ENCODE measurements at places on chromosomes 6 and 20.

- no peak for DNase-seq
These were observed 146.2 kb downstream of the ID4 start for GRCh38 chr6:19983374-19983773.

- no peak for DNase-seq
These were observed 3.2 kb downstream of the FOXC1 start for GRCh38 chr6:1612974-1613306.

GRCh38 chr6:68633972-68634725 lies 933 bp upstream of the ADGRB3 start:
- DNase-seq = no peak

DNA sequence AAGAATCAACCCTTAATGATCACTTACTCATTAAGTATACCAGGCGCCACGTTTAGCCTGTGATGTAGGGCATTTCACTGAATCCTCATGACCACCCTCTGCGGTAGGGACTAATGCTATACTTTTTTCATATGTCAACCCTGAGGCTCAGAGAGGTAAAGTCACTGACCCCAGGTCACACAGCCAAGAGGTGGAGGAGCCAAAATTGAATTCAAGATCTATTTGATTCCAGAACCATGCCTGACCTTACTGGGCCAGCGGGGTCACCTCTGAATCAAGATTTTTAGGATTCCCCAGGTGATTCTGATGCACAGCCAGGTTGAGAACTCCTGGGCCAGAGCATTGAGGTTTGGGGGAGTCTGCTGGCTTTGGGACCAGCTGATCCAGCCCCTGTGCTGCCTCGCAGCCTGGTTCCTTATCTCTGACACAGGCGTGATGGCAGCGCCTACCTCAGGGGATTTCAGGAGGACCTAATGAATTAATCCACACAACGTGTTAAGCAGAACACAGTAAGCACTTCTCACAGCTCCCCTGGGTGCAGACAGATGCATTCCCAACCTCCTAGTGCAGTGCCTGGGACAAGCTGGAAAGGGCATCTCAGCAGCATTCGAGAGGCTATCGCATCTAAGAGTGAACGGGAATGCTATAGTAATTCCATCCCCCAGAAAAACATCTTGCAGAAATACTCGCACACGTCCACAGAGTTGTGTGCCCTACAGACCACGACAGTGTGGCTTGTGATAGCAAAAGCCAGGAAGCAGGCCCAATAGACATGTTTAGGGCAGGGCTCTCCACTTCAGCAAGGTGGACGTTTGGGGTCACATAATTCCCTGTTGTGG lies 101.4 kb upstream of the PTPN1 start:
- no peak for DNase-seq

DNA sequence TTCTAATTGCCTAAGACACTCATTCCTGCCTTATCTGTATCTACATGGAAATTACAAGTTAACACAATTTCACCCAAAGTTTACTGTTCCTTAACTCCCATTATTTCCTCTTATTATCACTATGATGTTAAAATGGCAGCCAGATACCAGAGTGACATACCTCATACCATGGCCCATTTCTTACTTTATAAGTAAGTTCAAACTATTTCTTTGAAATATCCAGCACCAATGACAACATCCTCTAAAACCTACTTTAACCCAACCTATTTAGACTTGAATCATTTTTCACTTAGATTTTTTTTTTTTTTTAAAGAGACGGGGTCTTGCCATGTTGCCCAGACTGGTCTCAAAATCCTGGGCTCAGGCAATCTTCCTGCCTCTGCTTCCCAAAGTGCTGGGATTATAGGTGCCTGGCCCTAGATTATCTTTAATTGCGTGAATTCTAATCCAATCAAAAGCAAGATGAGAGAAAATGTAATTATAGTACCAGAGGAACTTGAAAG lies 10.0 kb downstream of the REV3L start:
- no peak for DNase-seq
